Left renal cortex interstitium (tissue), 4 donors: ENCODE measurements at places on chromosomes 3 and 15.

DNA sequence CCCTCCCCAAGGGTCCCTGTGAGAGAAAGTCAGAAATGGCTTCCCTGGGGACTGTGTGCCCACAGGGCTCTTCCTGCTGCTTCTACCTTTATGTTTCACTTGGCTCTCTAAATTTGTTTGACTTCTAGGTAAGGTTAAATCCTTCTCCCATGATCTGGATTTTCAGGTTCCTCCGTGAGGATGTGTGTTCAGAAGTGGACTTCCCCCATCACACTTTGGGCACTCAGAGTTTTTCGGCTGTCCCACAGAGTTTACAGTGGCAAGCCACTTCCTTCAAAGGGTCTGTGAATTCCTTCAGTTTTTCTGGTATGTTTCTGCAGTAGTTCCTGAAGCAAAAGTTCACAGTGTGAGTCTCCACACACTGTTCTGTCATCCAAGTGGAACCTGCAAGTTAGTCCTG, 30.9 kb upstream of the RARB start:
- DNase-seq: no peak

GRCh38 chr3:149437286-149437685, 37.2 kb upstream of the TM4SF4 start:
- DNase-seq: no peak

DNA sequence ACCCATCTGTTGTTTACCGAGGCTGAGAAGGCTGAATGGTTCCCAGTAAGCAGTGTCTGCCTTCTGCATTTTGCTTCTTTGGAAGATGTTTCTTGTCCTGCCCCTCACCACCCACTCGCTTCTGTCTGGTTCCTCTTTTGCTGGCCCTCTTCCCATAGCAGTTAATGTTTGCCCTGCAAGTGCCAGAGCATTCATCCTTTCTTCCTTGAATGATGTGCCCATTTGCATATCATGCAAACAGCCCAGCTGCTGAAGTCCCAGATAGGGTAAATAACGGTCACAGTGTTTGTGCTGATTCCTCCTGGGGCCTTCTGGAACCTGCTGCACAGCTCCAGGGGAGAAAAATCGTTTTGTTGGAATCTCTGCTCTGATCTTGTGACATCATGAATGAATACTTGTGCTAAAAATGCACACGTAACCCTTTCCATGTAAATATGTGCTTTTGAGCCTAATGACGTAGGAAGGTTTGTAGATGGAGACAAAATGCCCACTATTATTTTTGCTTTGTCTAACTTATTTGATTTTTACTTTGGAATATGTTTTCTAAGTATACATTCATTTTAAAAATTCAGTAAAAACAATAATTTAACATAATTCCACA, 381.0 kb downstream of the SOX2 start:
- DNase-seq: no peak

DNA sequence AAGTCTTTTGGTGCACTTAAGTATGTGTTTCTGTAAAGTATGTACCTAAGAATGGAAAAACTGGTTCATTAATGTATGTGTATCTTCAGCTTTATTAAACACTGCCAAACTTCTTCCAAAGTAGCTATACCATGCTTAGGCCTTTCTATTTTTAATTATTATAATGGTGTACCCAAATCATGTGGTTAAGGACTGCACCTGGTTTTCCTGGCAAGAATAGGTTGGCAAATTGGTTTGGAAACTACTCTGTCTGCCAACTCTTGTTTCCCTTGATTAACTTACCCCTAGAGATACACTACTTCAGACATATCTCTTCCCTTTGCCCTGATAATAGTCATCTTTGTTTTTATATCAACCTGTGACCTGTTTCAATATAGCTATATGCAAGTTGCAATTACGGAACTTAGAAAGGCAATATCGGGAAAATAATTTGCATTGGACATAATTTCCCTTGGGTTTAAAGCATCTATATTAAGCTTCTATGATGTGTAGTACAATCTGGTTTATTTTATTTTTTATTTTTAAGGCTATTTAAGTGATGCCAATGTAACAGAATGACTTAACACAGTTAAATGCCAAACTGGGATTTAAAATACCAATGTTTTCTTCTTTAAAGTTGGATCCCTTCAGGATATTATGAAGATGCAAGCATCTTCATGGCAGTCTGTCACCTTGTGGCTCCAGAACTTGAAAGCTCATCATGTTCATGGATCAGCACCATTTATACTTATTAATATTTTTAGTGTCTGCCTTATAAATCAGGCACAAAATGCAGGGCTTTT, 40.6 kb upstream of the TMEM108 start:
- no peak for DNase-seq

GRCh38 chr15:92009162-92009561, 155.7 kb downstream of the SLCO3A1 start:
- DNase-seq: no peak

- DNase-seq: no peak
Measured at GRCh38 chr15:74809242-74809641, 3.4 kb upstream of the LMAN1L start.

GRCh38 chr3:157487339-157487738, 15.9 kb downstream of the VEPH1 start:
- no peak for DNase-seq

- DNase-seq: no peak
Measured at GRCh38 chr3:128693696-128694095, 32.3 kb upstream of the RAB7A start.

DNA sequence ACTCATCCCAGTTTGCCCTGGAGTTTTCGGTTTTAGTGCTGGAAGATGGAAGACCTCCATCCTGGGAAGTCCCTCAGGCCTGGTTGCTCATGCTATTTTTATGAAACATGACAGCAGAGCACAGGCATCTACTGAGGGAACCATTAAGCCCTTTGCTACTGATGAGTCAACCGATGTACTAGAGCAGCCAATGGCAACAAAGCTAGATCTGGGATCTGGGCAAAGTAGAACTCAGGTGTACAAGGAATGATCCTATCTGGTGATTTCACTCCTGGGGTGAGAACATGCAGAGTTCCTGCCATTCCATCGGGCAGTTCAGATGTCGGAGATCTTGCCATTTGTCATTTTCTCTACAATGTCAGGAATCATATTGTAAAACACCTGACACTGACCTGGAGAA, 166.2 kb upstream of the NSMCE3 start:
- no peak for DNase-seq

GRCh38 chr3:194279701-194280360, 71.3 kb downstream of the CPN2 start:
- no peak for DNase-seq

- DNase-seq: no peak
Measured at GRCh38 chr15:51697163-51697562, 15.9 kb downstream of the SCG3 start.

- DNase-seq: no peak
Measured at GRCh38 chr15:25710184-25710583, 152.9 kb downstream of the ATP10A start.

GRCh38 chr3:102026656-102027055, 177.3 kb downstream of the NFKBIZ start:
- DNase-seq: no peak

DNA sequence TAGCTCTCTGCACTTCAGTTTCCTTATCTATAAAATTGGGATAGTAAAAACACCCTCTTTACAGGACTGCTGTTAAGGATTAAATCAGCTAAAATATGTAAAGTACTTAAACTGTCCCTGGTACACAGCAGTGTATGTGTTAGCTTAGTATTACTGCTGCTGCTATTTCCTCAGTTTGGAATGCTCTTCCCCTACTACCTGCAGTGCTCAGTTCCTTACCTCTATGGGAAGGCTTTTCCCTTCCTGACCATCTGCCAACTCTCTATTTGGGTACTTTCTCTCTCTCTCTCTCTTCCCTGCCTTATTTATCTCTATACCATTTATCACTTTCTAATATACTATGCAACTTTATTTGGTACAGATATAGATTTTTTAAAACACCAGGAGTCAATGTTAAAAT, 26.5 kb downstream of the KPNA4 start:
- DNase-seq: no peak

- no peak for DNase-seq
Measured at GRCh38 chr3:145190761-145191160, 970.2 kb downstream of the PLOD2 start.

DNA sequence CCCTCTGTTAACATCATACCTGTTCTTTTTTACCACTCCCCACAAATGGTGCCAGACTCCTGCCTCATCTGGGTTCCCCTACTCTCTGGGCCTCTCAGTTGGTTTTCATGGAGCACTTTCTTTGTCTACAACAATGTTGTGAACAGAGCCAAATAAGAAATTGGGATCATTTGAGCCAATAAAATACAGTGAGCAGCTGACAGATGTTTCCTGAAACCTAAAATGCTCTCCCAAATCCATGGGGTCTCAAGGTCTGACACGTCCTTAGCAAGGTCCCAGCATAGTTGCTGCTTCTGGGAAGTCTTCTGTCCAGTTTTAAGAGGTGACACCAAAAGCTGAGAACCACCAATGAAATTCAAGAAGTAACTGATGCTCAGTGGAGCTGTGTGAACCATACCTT, 1.7 kb downstream of the NMNAT3 start:
- no peak for DNase-seq

DNA sequence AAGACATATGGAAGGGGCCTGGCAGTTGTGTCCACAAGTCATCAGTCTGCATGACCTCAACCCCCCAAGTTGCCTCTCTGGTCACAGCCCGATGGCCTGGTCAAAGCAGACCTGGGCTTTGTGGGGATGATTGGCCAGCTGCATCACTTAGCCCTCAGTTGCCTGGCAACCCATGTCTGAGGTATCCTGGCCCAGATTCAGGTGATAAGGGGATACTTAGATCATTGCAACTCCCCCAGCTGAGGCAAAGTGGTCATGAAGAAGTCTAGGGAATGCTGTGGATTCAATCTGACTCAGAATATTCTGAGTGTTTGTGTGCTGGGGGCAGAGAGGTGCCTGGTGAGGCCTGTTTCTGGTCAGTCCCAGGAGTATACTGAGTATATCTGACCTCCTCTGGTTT, 5.0 kb downstream of the GPR156 start:
- no peak for DNase-seq

GRCh38 chr3:42815826-42816225, 6.6 kb downstream of the ACKR2 start:
- DNase-seq: no peak

DNA sequence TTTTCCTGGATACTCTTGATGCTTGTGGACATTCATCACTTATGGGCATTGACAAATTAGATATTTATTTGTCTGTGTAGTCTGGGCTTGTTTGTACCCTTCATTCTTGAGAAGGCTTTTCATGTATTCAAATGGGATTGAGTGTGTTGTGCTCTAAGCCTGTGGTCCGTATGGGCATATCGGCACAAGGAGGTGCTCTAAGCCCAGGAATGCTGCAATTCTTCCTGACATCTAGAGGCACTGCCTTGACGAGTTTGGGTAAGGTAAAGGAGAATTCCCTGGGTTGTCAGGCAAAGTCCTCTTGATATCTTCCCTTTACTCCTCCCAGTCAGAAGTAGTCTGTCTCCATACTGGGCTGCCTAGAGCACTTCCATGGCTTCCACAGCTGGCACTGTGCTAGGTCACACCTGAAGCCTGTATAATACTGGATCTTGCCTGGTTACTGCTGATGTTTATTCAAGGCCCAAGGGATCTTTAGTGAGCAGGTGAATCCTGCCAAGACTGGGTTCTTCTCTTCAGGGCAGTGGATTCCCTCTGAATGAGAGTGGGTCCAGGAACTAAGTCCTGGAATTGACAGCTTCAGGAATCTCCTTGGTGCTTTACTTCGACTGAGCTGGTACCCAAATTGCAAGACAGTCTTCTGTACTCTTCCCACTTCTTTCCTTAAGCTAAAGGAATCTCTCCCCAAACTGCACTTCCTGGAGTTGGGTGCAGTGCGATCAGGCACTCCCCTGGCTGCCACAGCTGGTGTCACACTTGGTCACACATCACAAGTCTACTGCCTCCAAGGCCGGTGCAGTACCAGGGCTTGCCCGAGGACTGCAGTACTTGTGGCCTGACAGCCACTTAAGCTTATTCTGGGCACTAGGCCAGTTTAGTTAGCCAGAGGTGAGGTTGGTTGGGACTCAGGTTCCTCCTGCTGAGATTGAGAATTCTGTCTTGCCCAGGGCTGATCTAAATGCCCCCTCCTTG, 46.0 kb downstream of the GALK2 start:
- DNase-seq: no peak

- DNase-seq: no peak
Measured at GRCh38 chr3:97235179-97235578, 420.8 kb downstream of the EPHA6 start.

DNA sequence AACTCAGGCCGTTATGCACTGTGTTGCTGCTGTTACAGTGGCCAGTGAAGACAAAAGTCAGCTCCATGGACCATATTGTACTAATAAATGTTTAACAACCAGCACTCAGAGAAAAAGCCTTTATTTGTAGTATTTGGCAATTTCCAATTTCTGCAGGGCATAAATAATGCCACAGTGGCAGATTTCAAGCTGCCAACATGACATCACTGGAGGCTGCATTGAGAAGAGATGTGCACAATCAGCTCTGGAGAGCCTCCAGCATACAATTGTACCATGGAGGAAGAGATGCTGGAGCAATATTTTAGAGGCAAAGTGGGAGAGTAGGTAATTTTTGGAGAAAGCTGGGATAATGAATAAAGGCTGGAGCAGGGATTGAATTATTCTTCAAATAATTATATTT, 9.7 kb upstream of the ALCAM start:
- DNase-seq: no peak

DNA sequence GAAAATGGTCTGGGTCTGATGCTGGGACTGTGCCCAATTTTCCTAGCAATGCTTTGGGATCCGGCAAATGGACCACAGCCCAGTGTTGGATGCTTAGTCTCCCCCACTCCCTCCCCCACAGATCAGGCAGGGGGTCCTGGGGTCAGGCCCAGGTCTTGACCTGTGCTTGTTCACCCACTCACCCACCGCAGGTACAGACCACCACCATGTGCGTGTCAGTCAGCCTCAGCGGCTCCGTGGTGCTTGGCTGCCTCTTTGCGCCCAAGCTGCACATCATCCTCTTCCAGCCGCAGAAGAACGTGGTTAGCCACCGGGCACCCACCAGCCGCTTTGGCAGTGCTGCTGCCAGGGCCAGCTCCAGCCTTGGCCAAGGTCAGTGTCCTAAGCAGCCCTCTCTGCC, 10.6 kb downstream of the GRM2 start:
- no peak for DNase-seq

DNA sequence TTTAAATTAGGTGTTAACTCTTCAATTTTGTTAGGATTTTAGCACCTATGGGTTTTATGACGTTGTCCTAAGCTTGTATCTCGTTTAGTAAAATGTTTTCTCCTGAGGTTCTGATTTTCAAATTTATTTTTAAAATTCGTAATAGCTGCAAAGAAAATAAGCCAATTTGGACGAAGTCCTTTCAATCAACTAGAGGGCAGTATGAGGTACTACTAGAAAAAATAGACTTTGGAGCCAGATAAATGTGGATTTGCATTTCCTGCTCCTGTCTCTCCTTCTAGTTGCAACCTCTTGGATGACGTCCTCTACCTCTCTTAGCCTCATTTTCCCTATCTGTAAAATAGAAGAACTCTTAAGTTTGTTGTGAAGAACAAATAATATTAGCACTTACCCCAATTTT, 81.1 kb downstream of the SLTM start:
- no peak for DNase-seq

- DNase-seq: no peak
Measured at GRCh38 chr15:39599871-39600270, 19.0 kb downstream of the THBS1 start.
